ENCODE measurements at places on chromosomes 4 and X.

DNA sequence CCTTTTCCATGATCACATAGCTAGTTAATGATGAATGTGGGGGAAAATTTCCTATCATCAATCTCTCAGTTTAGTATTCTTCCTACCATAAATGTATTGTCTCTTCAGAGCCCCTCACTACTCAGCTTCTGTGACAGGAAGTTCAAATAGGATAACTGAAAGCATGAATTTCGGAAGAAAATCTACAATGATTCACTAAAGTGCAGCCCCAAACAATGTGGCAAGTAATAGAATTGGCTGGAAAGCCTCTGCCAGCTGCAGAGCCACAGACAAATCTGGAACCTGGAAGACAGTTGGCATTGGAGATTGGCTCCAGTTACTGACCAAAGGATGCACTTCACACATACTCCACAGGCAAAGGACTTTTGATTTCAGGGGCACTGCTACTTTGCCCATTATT is 35.2 kb downstream of the EGF start:
- no peak for DNase-seq

- no peak for DNase-seq
These were observed 29.7 kb downstream of the MANBA start for GRCh38 chr4:102730968-102731533.

DNA sequence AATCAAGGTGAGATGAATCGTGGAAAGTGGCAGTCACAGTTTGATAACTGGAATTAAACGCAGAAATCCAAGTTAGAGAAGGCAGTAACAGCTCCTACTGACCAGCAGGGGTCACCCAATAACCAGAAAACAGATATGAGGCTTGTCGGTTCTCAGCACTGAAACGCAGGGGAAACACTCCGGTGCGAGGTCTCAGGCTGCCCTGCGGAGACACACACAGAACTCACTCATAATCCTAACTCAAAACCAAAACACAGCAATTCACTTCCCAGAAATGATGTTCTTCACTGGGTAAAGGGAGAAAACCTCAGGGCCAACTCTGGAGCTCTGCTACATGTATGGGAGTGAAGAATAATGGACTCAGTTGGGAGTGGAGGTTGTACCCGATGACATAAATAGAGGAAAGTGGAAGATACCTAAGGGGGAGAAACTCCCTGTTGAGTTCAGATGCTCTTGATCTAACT is 384.4 kb downstream of the RAPGEF2 start:
- DNase-seq, result no peak

DNA sequence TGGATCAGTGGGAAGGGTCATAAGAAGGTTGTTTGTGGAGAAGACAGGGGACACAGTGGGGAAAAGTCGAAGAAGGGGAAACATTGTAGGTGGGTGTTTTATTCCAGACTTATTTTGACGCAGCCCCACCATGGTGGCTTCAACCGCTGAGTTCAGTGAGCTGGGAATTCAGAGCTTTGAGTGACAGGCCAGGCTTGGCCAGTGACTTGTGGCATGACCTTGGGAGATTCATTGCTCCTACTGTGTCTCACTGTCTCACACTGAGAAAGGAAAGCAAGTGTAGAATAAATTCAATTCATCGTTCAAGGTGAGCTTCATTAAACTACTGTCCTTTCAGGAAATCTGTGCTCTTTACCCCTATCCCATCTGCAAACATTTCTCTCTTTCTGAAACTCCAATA is 47.4 kb upstream of the SOD3 start:
- DNase-seq, result no peak

DNA sequence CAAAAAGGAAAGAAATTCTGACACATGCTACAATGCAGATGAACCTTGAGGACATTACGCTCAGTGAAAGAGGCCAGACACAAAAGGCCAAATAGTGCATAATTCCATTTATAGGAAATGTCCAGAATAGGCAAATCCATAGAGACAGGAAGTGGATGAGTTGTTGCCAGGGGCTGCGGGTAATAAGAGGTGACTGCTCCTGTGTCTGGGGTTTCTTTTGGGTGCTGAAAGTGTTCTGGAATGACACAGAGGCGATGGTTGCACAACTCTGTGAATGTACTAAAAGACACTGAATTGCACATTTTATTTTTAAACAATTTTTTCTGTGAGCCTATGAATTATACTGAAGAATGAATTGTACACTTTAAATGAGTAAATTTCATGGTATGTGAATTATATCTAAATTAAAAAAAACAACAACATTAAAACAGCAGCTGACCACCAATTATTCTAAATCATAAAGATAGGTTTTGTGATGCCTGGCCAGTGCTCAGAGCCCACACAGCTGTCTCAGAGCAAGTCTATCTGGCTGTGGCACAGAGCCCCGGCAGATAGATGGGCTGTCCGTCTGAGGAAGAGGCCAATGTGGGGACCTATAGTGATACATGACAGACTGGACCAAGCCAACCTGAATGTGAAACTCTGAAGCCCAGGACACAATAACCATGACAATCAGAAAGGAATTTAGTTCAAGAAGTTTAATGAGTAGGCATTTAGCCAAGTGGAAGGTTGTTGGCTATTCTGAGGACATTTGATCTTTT is 23.5 kb upstream of the IRAK1 start:
- no peak for DNase-seq

- no peak for DNase-seq
These were observed 32.5 kb downstream of the LANCL3 start for GRCh38 chrX:37603938-37604409.

Measured in activated effector memory CD4-positive, alpha-beta T cell treated with anti-CD3 and anti-CD28 coated beads, Interleukin-2, amount 50 U/mL, for 16 hours (primary cell).